ENCODE measurements at places on chromosomes 6 and 20. TPM values are rescaled to one million over a fixed set of nuclear protein-coding genes. Genes with fewer than 3 reads are reported as not detected.

CCN6 gene
- not detected for total RNA-seq

CCM2L gene
- 10.3 TPM for total RNA-seq

OLIG3 gene
- total RNA-seq, result not detected

WFDC2 gene
- total RNA-seq, result 0.95 TPM

PLCB1 gene
- 7.2 TPM for total RNA-seq

ASIP gene
- total RNA-seq, result 15.0 TPM

HLA-F gene
- 32.6 TPM for total RNA-seq

FAM83D gene
- 0.49 TPM for total RNA-seq

ZSCAN26 gene
- total RNA-seq, result 11.1 TPM

CST4 gene
- not detected for total RNA-seq
